ENCODE measurements at places on chromosomes 7 and 10. TPM values are rescaled to one million over a fixed set of nuclear protein-coding genes. Genes with fewer than 3 reads are reported as not detected.
A peak's percentile ranks its signal among the peaks of the same experiment; 100 is the strongest.

AKR1E2 gene
- polyA plus RNA-seq: 1.8 TPM

ADRA2A gene
- 5.4 TPM for polyA plus RNA-seq

CCDC3 gene
- polyA plus RNA-seq: 8.4 TPM

GIMAP7 gene
- 14.7 TPM for polyA plus RNA-seq

SORCS1 gene
- polyA plus RNA-seq: 6.5 TPM

CALHM3 gene
- 0.13 TPM for polyA plus RNA-seq

ABCC2 gene
- polyA plus RNA-seq: 94.3 TPM

DNA sequence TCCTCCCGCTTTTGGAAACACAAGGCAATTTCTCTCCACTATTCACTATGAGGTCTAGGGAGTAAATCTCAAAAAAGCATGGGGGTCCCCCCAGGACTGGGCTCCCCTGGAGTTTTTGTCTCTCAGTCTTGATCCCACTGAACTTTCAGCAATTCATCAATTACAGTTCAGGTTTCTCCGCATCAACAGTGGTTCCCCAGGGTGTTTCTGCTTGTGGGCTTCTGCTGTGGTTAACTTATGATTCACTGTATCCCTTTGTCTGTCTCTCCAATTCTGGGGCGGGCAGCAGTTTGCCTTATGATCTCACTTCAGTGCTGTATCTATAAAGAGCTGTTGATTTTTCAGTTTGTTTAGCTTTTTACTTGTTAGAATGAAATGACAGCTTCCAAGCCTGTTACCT is 142.6 kb upstream of the CDC14C start:
- H3K4me3 ChIP-seq: no peak overlapping the region
- H3K27me3 ChIP-seq: no peaks in the 10 kb centered on the region
- no peaks in the 10 kb centered on the region for H3K4me1 ChIP-seq

DNA sequence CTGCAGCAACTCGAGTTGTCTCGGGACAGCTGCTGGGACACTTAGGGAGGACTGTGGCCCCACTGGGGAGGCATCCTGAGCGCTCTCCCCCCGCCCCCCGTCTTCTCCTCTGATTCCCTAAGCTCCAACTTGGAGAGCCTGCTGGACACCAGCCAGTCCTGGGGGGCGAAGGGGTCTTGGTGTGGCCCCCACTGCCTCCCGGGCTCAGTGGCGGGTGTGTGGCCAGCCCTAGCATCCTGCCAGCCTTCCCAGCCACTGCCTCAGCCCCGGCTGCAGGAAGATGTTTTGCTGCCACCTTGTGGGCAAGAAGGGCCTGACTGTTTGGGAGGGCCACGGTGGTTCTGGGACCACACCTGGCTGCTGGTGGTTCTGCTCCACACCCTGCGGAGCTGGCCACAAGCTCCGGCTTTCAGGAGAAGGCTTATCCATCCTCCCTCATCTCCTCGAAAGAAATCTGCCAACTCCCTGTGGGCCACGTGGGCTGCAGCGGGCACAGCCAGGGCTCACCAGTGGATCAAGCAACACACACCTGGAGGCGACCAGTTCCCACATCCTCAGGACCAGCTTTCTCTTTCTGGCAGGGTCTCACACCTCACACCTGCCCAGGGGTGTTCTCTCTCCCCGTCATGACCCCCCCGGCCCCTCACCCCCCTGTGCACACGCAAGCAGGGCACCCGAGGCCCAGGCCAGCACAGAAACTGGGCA is 24.8 kb downstream of the AGAP3 start:
- no peak overlapping the region for H3K4me3 ChIP-seq
- no peak overlapping the region for H3K27ac ChIP-seq
- H3K27me3 ChIP-seq: peaks cover 4% of the 10 kb centered on the region
- peaks cover 4% of the 10 kb centered on the region for H3K36me3 ChIP-seq

DNA sequence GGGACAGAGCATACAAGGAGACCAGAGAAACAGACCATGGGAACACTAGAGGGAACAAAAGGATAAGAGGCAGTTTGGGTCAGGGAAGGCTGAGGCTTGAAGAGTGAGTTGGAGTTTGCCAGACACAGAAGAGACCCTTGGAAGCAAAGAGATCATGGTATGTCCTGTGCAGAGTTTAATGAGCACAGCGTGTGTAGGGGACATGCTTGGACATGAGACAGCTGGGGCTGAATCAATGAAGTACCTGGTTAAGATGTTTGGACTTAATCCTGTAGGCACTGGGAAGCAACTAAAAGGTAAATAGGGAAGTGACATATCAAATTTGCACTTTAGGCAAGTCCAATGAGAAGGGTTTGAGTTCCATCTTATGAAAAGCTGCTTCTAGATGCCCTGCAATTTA is 79.6 kb downstream of the KIAA1217 start:
- DNase-seq: no peak
- peaks cover 8% of the 10 kb centered on the region for H3K36me3 ChIP-seq
- no peak overlapping the region for H3K27ac ChIP-seq
- no peaks in the 10 kb centered on the region for H3K4me1 ChIP-seq
- H3K4me3 ChIP-seq: no peak overlapping the region

DNA sequence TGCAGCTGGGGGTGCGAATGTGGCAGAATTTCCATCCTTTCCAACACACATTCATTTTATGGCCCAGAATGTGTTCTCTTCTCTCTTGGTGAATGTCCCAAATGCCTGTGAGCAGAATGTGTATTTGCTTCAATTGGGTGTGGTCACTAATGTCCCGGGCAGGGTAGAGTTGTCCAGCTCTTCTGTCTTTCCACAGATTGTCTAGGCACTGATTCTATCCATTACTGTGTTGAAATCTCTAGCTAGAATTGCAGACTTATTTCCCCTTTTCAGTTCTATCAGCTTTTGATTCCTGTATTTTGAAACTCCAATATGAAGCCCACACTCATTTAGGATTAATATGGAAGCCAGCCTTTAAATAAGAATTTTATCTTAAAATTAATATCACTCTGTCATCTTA is 14.0 kb upstream of the AKR1E2 start:
- H3K27ac ChIP-seq: no peak overlapping the region
- no peak for DNase-seq
- no peak overlapping the region for H3K4me3 ChIP-seq
- no peaks in the 10 kb centered on the region for H3K27me3 ChIP-seq
- no peaks in the 10 kb centered on the region for H3K36me3 ChIP-seq

- H3K4me3 ChIP-seq: no peak overlapping the region
- H3K36me3 ChIP-seq: no peaks in the 10 kb centered on the region
- H3K27ac ChIP-seq: no peak overlapping the region
- H3K27me3 ChIP-seq: no peaks in the 10 kb centered on the region
- H3K4me1 ChIP-seq: no peaks in the 10 kb centered on the region
These were observed 96.9 kb downstream of the CD36 start for GRCh38 chr7:80735330-80735729.

DNA sequence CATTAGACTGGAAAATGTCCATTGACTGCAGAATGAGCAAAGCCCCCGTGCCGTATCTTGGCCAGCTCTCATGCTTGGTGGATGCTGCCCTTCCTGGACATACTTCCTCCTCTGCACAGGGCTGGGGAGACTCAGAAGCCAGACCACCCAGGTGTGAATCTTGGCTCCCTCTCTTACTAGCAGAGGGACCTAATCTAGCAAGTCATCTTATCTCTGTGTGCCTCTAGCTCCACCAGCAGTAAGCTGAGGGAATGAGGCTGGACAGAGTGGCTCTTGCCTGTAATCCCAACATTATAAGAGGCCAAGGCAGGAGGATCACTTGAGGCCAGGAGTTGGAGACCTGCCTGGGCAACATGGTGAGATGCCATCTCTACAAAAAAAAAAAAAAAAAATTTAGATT is 173.8 kb upstream of the GHITM start:
- no peak overlapping the region for H3K4me3 ChIP-seq
- H3K4me1 ChIP-seq: no peaks in the 10 kb centered on the region
- H3K36me3 ChIP-seq: no peaks in the 10 kb centered on the region

GRCh38 chr7:65937296-65937695 is 44.7 kb downstream of the GUSB start:
- H3K36me3 ChIP-seq: peaks cover 7% of the 10 kb centered on the region
- H3K4me1 ChIP-seq: no peaks in the 10 kb centered on the region
- no peak overlapping the region for H3K4me3 ChIP-seq
- no peak for DNase-seq
- H3K27ac ChIP-seq: no peak overlapping the region
- H3K27me3 ChIP-seq: no peaks in the 10 kb centered on the region

GRCh38 chr10:4310172-4310571 is 515.8 kb upstream of the AKR1E2 start:
- H3K27ac ChIP-seq: no peak overlapping the region
- no peak overlapping the region for H3K4me3 ChIP-seq
- no peaks in the 10 kb centered on the region for H3K36me3 ChIP-seq

- peaks cover 21% of the 10 kb centered on the region for H3K4me1 ChIP-seq
- no peak overlapping the region for H3K4me3 ChIP-seq
- H3K27ac ChIP-seq: peak overlapping the region; percentile 30
- H3K27me3 ChIP-seq: no peaks in the 10 kb centered on the region
- no peak for DNase-seq
These were observed 40.2 kb downstream of the PDSS1 start for GRCh38 chr10:26737730-26738129.

DNA sequence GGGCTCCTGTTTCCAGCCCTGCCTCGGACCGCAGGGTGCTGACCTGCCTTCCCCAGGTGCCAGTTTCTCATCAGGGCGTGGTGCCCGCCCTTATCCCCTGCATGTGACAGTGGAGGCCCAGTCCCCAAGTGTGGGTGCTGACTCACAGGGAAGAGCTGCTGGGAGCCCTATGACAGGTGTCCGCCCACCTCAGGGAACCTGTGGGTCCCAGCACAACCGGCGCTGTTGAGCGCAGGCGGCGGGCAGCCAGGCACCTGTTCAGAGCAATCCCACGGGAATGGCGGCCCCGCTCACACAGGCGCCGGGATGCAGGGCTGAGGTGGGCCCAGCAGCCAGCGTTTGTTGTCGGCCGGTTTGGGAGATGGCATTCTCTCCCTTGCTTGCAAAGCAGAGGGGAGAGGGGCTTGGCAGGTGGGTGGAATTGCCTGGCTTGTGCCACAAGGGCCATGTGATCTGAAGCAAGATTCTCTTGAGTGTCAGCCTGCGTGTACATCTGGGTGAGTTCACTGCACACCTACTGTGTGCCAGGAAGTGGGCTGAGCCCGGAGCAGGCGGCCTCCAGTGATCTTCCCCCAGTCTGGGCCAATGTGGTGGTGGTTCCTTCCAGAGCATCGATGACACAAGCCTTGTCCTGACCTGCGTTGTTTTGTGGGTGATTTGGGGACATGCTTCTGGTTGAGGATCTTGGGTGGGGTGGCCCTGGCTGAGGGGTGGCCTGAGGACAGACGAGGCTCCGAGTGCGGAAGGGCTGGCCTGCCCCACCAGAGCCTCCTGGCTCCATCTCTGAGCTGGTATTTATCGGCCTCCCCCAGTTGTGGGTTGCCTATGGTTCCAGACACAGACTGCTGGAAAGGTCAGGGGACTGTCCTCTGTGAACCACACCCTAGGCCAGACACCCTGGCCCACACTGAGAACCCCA is 2.4 kb downstream of the PWWP2B start:
- H3K27me3 ChIP-seq: no peaks in the 10 kb centered on the region
- H3K4me3 ChIP-seq: no peak overlapping the region
- peak overlapping the region; percentile 91 for H3K27ac ChIP-seq

DNA sequence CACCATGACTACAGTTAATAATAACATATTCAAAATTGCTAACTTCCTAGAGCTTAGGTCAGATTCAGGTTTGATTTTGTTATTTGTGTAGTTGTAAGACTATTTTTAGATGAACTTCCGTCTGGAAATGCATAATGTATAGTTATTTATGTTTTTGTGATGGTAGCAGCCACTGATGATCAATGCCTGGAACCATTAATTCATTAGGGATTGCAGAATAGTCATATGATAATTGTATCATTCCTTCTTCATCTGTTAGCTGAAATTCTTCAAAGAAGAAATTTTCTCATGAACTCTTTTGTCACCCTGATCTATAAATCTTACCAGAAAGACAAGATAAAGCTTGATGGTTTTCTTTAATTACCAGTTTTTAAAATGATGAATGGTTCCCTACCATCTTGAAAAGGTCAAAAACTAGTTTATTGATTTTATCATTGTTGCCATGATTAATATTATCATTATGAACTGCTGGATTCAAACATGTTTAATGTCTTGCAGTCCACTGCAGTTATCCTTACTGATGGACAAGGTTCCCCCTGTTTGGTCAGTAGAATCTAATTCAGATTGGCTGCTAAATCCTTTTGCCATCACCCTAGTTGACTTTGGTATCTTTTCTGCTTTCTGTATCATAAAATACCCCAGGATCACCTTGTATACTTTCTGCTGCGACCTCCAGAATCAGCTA is 433.3 kb downstream of the GPAM start:
- no peak overlapping the region for H3K4me3 ChIP-seq
- no peak overlapping the region for H3K27ac ChIP-seq
- no peaks in the 10 kb centered on the region for H3K4me1 ChIP-seq
- no peak for DNase-seq

GRCh38 chr7:80014511-80014910 is 120.1 kb upstream of the GNAI1 start:
- DNase-seq: no peak
- H3K27ac ChIP-seq: no peak overlapping the region
- no peak overlapping the region for H3K4me3 ChIP-seq
- H3K36me3 ChIP-seq: no peaks in the 10 kb centered on the region

GRCh38 chr7:134710511-134710853 is 63.8 kb downstream of the BPGM start:
- no peaks in the 10 kb centered on the region for H3K4me1 ChIP-seq
- H3K27me3 ChIP-seq: peaks cover 2% of the 10 kb centered on the region
- no peak overlapping the region for H3K4me3 ChIP-seq
- no peaks in the 10 kb centered on the region for H3K36me3 ChIP-seq

GRCh38 chr10:107653832-107654287 is 489.4 kb upstream of the SORCS1 start:
- no peak for DNase-seq
- H3K27ac ChIP-seq: no peak overlapping the region
- H3K4me1 ChIP-seq: no peaks in the 10 kb centered on the region
- H3K4me3 ChIP-seq: no peak overlapping the region

All from large intestine (tissue), 12 donors.